ENCODE measurements at places on chromosomes 12 and 14.

GRCh38 chr14:74922752-74923401, at the start of gene RPS6KL1:
TSS of gene RPS6KL1 (minus strand) at chr14:74923260. CDS start at chr14:74921541, 1,719 bp downstream.
- no peak for DNase-seq

GRCh38 chr14:61409782-61410181, 88.4 kb downstream of the PRKCH start:
- no peak for DNase-seq

DNA sequence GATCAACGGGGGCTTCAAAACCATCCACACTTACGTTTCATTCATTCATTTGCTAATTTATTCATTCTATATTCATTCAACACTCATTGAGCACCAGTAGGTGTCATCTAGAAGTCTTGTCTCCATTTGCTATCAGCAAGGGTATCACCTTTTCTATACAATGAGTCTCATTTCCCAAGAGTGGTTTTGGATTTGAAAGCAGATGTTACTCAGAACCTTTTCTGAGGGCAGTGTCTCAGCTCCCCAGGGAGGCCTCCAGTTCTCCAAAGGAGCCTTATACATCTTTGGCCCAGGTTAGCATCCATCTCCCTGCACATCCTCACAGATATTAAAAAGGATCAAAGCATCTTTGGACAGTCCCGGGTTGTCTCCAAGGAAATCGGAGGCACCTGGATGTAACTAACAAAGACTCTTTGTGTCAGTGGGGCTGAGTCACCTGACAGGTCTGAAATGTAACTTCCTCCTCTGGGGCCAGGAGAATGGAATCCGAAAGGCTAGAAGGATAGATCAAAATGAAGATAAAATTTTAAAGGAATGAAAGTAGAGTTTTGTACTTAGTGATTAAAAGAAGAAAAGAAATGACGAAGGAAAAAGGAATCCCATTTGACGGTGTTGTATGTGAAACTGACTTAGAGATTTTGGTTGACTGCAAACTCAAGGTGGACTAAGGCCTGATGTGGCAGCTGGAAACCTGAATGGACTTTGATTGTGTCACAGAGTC, 103.0 kb downstream of the VCPKMT start:
- DNase-seq, result no peak

DNA sequence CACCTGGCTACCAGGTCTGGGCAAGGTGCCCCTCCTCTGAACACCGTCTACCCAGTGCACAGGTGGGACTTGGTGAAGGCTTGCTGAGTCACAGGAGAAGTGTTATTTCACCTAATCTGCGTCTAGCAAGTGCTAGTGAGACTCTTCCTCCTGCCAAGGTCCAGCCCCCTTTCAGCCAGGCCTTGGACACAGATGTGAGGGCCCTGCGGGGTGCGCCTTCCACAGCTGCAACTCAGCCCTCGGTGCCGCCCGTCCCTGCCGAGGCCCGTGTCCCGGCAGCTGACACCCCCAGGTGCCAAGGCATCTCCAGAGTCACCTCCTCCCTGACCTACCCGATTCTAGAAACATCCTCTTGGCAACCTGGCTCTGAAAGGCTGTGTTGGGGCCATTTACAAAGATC, 55.1 kb downstream of the PRIMA1 start:
- no peak for DNase-seq

GRCh38 chr12:60106214-60106613, 510.4 kb downstream of the SLC16A7 start:
- no peak for DNase-seq

DNA sequence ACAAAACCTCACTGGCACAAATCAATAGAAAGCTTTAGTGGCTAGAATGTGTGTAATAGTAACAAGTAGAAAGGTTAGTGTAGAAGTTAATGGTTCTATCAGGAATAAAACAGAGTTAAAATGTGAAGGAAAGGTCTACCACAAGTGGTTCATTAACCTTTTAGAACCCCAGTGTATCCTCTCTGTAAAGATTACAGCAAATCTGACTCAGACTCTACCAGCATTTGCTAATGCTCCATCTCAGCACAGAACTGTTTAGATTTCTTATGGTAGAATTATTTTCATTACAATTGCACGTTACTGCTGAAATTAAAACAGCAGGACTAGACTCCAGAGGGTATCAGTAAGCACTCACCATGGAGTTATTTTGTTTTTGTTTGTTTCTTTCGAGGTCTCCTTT, 609.0 kb upstream of the LMO3 start:
- peak; percentile 47 for DNase-seq

- DNase-seq, result no peak
Measured at GRCh38 chr14:102822311-102822863, 45.1 kb downstream of the TRAF3 start.

GRCh38 chr12:91926848-91927247, 218.8 kb downstream of the BTG1 start:
- DNase-seq, result peak; percentile 15

- DNase-seq, result peak; percentile 82
Measured at GRCh38 chr14:91980157-91980556, 32.7 kb upstream of the FBLN5 start.
